HFFc6 (cell line): ENCODE measurements at places on chromosomes 1 and 21. TPM values are rescaled to one million over a fixed set of nuclear protein-coding genes. Genes with fewer than 3 reads are reported as not detected.

BARHL2 gene
- not detected in 3 replicates for total RNA-seq

CD2 gene
- total RNA-seq = not detected in 2 replicates

SLC1A7 gene
- not detected in 3 replicates for total RNA-seq

- H3K27me3 ChIP-seq = no peaks in the 10 kb centered on the region; the same call in 1 of the 2 replicates
- no peak for DNase-seq
- peaks cover 30% of the 10 kb centered on the region for H3K4me1 ChIP-seq
- H3K36me3 ChIP-seq = no peaks in the 10 kb centered on the region
- no peak overlapping the region for H3K27ac ChIP-seq
Observed at GRCh38 chr1:229191066-229191674, 79.7 kb upstream of the RAB4A start.

- H3K27ac ChIP-seq = peak overlapping the region; percentile 81; the same call in 1 of the 2 replicates
- DNase-seq = peak; percentile 48
- H3K27me3 ChIP-seq = peaks cover 30% of the 10 kb centered on the region
- H3K36me3 ChIP-seq = no peaks in the 10 kb centered on the region
- H3K4me3 ChIP-seq = no peak overlapping the region; the same call in 1 of the 2 replicates
Observed at GRCh38 chr21:45154511-45155508, 80.4 kb downstream of the ADARB1 start.

COL16A1 gene
- 61.9 to 87.5 TPM (median 74.3 TPM) in 3 replicates for total RNA-seq

DNA sequence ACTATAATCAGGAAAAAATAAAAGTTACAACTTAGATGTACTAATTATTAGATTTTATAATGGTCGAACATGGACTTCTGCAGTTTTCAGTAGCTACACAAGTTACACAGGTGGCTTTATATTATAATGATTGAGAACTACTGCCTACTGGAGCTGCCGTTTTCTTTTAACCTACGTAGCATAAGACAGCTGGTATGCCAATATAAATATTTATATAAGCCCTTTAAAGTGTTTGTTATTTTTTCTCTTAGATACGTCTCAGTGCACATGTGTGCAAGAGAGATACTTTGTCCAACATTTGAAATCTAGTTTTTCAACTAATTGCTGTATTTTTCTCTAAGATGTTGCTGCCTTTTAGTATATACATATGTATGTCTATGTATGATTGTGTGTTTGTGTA, 42.4 kb downstream of the PDC start:
- no peak for DNase-seq
- H3K4me3 ChIP-seq = no peak overlapping the region
- no peak overlapping the region for H3K27ac ChIP-seq

LRRIQ3 gene
- total RNA-seq = 1.0 to 1.5 TPM (median 1.3 TPM) in 3 replicates

GRCh38 chr1:9239622-9240401, 5.2 kb downstream of the H6PD start:
- no peak overlapping the region; the same call in 1 of the 2 replicates for H3K4me3 ChIP-seq
- 0 out of 2 replicates have a peak, but pooled peaks cover 6% of the 10 kb centered on the region for H3K36me3 ChIP-seq
- H3K27ac ChIP-seq = 0 out of 2 replicates have a peak overlapping the region, but pooled peaks have one; percentile 18
- peaks cover 2% of the 10 kb centered on the region; the same call in 1 of the 2 replicates for H3K27me3 ChIP-seq
- H3K4me1 ChIP-seq = peaks cover 35% of the 10 kb centered on the region
- DNase-seq = no peak

- peak; percentile 59 for DNase-seq
- H3K36me3 ChIP-seq = peaks cover 11% of the 10 kb centered on the region
- peaks cover 3% of the 10 kb centered on the region; the same call in 1 of the 2 replicates for H3K27me3 ChIP-seq
- H3K4me1 ChIP-seq = peaks cover 72% of the 10 kb centered on the region
- H3K27ac ChIP-seq = peak overlapping the region; percentile 92
Observed at GRCh38 chr1:181113059-181113641, 24.6 kb downstream of the IER5 start.

DNA sequence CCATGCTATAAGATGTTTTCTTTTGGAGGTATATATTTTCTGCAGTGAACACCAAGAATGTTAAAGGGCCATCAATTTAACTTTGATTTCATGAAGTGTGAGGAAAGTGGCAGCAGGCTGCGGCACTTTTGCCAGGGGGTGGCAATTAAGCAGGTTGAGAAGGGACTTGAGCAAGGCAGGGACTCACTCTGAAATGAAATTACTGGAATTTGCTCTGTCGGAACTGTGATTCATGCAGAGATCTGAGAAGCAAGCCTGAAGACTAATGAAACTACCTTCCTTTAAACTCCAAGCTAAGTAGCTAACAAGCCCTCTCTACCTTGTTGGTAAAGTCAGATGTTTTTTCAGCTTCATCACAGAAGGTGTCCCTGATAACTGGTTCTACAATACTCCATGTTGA, 441.6 kb downstream of the SIPA1L2 start:
- H3K4me3 ChIP-seq = no peak overlapping the region
- no peaks in the 10 kb centered on the region; the same call in 1 of the 2 replicates for H3K27me3 ChIP-seq
- H3K36me3 ChIP-seq = no peaks in the 10 kb centered on the region; the same call in 1 of the 2 replicates
- no peak for DNase-seq
- H3K4me1 ChIP-seq = no peaks in the 10 kb centered on the region

GRCh38 chr1:93549811-93550210, 101.9 kb downstream of the FNBP1L start:
- H3K4me3 ChIP-seq = no peak overlapping the region
- peaks cover 17% of the 10 kb centered on the region for H3K4me1 ChIP-seq

- no peak overlapping the region for H3K27ac ChIP-seq
- H3K4me1 ChIP-seq = no peaks in the 10 kb centered on the region
- DNase-seq = no peak
- H3K36me3 ChIP-seq = no peaks in the 10 kb centered on the region
Observed at GRCh38 chr21:42559326-42559725, 45.7 kb downstream of the SLC37A1 start.

DNA sequence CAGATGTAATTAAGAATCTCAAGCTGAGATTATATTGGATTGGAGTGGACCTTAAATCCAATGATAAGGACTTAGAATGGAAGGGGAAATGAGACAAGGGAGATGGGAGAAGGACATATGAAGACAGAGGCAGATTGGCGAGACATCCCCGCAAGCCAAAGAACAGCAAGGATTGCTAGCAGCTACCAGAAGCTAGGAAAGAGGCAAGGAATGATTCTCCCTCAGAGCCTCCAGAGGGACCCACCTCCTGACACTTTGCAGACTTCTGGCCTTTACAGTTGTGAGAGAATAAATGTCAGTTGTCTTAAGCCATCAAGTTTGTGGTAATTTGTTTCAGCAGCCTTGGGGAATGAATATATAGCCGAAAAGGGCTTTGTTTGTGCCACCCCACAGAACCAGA, 20.7 kb downstream of the METTL13 start:
- no peak for DNase-seq
- H3K4me3 ChIP-seq = no peak overlapping the region
- peaks cover 15% of the 10 kb centered on the region for H3K4me1 ChIP-seq
- no peaks in the 10 kb centered on the region for H3K36me3 ChIP-seq
- H3K27me3 ChIP-seq = peaks cover 2% of the 10 kb centered on the region; the same call in 1 of the 2 replicates

FCER1G gene
- total RNA-seq = 0.53 to 0.65 TPM in 2 of 3 replicates, not detected in the other

DNA sequence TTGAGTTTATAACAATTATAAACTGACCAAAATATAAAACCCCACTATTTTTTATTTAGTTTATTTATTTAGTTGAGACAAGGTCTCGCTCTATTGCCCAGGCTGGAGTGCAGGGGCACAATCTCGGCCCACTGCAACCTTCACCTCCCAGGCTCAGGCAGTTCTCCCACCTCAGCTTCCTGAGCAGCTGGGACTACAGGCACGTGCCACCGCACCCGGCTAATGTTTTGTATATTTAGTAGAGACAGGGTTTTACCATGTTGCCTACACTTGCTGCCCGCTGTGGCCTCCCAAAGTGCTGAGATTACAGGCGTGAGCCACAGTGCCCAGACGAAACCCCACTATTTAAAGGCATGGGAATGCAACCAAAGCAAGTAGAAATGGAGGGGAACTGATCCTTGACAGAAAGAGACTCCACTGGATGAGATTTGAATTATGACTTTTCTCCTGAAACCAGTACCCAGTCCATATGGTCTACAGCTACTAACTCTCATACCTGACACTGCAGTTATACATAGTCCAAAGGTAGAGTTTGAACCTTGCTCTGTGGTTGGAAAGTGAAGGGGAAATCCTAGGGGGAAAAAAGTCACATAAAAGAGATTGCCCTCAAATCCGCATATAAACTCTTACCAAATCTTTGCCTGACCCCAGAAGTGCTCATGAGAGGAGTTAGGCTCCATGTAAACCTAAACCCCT, 11.3 kb downstream of the LRRC8C start:
- no peak overlapping the region for H3K4me3 ChIP-seq
- no peak for DNase-seq
- H3K4me1 ChIP-seq = peaks cover 18% of the 10 kb centered on the region
- H3K36me3 ChIP-seq = peaks cover 23% of the 10 kb centered on the region
- H3K27me3 ChIP-seq = no peaks in the 10 kb centered on the region
- H3K27ac ChIP-seq = no peak overlapping the region

CYP4A22 gene
- total RNA-seq = not detected in 3 replicates

NPHS2 gene
- not detected in 3 replicates for total RNA-seq

DNA sequence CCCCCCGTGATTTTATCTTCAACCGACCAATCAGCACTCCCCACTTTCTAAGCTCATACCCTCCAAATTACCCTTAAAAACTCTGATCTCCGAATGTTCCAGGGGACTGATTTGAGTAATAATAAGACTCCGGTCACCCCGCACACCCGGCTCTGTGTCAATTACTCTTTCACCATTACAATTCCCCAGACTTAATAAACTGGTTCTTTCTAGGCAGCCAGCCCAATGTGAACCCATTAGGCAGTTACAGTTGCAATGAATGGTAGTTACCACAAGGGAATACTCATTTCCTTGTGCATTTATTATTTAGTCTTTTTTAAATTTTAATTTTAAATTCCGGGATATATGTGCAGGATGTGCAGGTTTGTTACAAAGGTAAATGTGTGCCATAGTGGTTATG, 177.9 kb downstream of the HFM1 start:
- no peak overlapping the region for H3K4me3 ChIP-seq
- H3K27me3 ChIP-seq = no peaks in the 10 kb centered on the region; the same call in 1 of the 2 replicates
- peaks cover 6% of the 10 kb centered on the region; the same call in 1 of the 2 replicates for H3K4me1 ChIP-seq
- H3K36me3 ChIP-seq = no peaks in the 10 kb centered on the region

PRKAA2 gene
- 0.07 to 0.51 TPM (median 0.39 TPM) in 3 replicates for total RNA-seq

LRRN2 gene
- total RNA-seq = not detected in 2 replicates

GRCh38 chr1:64001038-64001437, 202.4 kb upstream of the UBE2U start:
- H3K4me3 ChIP-seq = no peak overlapping the region
- DNase-seq = no peak
- H3K27me3 ChIP-seq = no peaks in the 10 kb centered on the region; the same call in none of the 2 replicates
- H3K4me1 ChIP-seq = peaks cover 25% of the 10 kb centered on the region
- H3K27ac ChIP-seq = peak overlapping the region; percentile 32; the same call in 1 of the 2 replicates

- peaks cover 17% of the 10 kb centered on the region for H3K4me1 ChIP-seq
- peaks cover 13% of the 10 kb centered on the region for H3K27me3 ChIP-seq
- H3K36me3 ChIP-seq = peaks cover 4% of the 10 kb centered on the region; the same call in 1 of the 2 replicates
- no peak overlapping the region; the same call in 1 of the 2 replicates for H3K4me3 ChIP-seq
- no peak overlapping the region for H3K27ac ChIP-seq
Observed at GRCh38 chr1:47439819-47440598, 2.2 kb downstream of the FOXD2 start.

GSTM4 gene
- total RNA-seq = 16.0 to 25.0 TPM (median 19.8 TPM) in 3 replicates

MX2 gene
- 0.12 to 0.15 TPM in 2 of 3 replicates, not detected in the other for total RNA-seq

DNA sequence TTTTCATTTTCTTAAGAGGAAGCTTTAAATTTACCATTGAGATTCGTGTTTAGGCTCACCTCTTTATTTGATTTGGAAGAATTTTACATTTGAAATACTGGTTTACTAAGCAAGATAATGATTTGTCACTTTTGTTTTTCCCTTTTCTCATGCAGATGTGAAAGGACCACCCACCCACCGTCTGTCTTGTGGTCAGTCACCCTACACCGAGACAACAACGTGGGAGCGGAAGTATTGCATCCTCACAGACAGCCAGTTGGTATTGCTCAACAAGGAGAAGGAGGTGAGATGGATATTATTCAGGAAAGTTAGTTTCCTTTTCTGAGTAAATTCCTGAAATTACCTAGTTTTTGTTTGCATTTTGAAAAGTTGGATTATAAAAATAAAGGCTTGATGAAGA, 189.5 kb downstream of the RASAL2 start:
- H3K27me3 ChIP-seq = no peaks in the 10 kb centered on the region; the same call in 1 of the 2 replicates
- peak overlapping the region; percentile 20; the same call in 1 of the 2 replicates for H3K4me3 ChIP-seq
- peaks cover 56% of the 10 kb centered on the region for H3K4me1 ChIP-seq
- DNase-seq = no peak
- peak overlapping the region; percentile 69; the same call in 1 of the 2 replicates for H3K27ac ChIP-seq

DNA sequence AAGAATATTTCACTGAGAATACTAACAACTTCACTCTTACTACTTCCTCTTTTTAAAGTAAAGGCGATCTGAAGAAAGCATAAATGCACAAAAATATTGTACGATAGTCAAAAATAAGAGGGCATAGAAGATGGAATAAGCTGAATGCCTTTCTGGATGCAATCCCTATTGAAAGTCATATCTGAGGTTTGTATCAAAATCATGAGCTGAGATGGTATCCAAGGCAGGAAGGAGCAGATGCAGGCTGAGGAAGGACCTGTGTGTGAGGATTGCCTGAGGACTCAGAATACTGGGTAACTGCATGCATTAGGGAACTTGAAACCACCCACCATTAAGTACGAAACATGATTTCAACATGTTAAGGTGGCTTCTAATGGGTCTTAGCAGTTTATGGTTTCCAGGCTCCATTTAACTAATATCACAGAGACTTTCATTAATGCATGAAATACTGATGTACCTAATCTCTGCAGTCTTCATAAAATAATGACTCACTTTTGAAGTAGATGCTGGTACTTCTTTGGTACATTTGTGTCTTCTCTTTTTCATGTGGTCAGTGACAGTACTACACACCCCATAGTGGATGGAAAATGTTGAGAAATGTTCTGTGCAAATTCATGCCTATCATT, 29.6 kb upstream of the RGS1 start:
- no peak overlapping the region for H3K4me3 ChIP-seq
- no peak overlapping the region for H3K27ac ChIP-seq
- no peak for DNase-seq
- peaks cover 53% of the 10 kb centered on the region for H3K4me1 ChIP-seq
- H3K36me3 ChIP-seq = no peaks in the 10 kb centered on the region; the same call in 1 of the 2 replicates

DNA sequence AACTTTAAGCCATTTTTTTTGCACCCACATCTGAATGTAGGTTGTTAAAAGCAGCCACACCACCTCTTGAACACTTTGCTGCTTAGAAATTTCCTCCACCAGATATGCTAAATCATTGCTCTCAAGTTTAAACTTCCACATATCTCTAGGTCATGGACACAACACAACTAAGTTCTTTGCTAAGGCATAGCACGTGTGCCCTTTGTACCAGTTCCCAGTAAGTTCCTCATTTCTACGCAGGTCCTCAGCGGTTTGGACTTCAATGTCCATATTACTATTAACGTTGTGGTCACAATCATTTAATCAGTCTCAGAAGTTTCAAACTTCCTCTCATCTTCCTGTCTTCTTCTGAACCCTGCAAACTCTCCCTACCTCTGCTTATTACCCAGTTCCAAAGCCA, 661.6 kb upstream of the PKN2 start:
- no peaks in the 10 kb centered on the region for H3K4me1 ChIP-seq
- no peak overlapping the region for H3K4me3 ChIP-seq
- H3K27ac ChIP-seq = no peak overlapping the region
- peaks cover 3% of the 10 kb centered on the region for H3K27me3 ChIP-seq
- H3K36me3 ChIP-seq = no peaks in the 10 kb centered on the region
- DNase-seq = no peak

FMN2 gene
- 82.6 to 97.8 TPM (median 93.5 TPM) in 3 replicates for total RNA-seq

- no peaks in the 10 kb centered on the region for H3K36me3 ChIP-seq
- peaks cover 47% of the 10 kb centered on the region for H3K27me3 ChIP-seq
- H3K27ac ChIP-seq = peak overlapping the region; percentile 31
- peak overlapping the region; percentile 19; the same call in 1 of the 2 replicates for H3K4me3 ChIP-seq
Observed at GRCh38 chr1:44553771-44554170, 120.5 kb downstream of the TMEM53 start.

CR1L gene
- not detected in 3 replicates for total RNA-seq

GRCh38 chr1:53367503-53368313, 39.8 kb upstream of the LRP8 start:
- no peak for DNase-seq
- H3K27ac ChIP-seq = no peak overlapping the region
- H3K36me3 ChIP-seq = no peaks in the 10 kb centered on the region
- H3K4me1 ChIP-seq = no peaks in the 10 kb centered on the region
